ENCODE measurements at places on chromosomes 5 and 9.

- DNase-seq: no peak
These were observed 54.1 kb downstream of the ARHGEF37 start for GRCh38 chr5:149635394-149635793.

- DNase-seq: no peak
These were observed 367 bp downstream of the PCDHB4 start for GRCh38 chr5:141121985-141122384.

DNA sequence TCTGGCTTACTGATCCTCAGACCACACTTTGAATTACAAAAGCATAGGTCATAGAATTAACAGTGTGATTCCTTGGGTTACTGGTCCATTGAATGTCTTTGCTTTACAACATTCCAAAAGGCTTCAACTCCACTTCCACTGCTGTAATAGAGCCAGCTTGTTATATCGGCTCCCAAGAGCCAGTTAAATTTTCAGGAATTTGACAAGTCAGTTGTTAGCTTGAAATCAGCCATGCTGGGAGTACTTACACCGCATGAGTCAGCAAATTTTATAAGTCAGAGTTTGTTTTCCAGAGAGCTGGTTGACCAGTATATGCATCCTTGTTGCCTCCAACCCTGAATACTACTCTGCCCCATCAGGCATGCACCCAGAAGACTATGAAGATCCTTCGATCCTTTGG lies 73.1 kb downstream of the FOXB2 start:
- DNase-seq: no peak

GRCh38 chr9:4680173-4680525 lies 780 bp downstream of the CDC37L1 start:
- peak; percentile 15 for DNase-seq

DNA sequence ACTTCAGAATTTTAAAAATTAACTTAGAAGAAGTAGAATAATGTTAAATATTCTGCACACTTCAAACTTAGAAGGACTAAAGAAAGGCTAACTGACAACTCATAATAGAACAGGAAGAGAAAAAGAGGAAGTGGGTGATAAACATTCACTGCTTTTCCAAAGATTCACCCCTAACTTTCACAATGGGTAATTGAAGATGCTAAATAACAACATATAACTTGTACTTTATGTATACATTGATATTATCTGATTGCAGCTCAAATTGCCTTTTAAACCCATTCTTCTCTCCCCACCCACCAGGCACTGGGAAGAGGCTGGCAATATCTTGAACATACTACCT lies 376.6 kb downstream of the EFNA5 start:
- DNase-seq: no peak

DNA sequence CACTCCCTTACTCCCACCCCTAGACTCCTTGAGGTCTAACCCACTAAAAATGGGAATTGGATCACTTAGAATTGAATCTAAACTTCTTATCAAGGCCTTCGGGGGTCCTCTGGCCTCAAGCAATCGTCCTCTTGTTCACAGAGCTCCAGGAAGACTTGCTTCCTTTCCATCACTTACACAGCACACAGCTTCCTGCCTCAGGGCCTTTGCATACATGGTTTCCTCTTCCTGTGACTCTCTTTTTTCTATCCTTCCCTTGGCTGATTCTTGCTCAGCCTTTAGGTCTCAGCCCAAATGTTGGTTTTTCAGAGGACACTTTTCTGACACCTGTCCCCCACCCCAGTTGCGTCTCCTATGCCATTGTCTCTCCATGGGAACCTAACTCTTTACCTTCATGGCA lies 50.0 kb upstream of the ALDH1B1 start:
- no peak for DNase-seq

DNA sequence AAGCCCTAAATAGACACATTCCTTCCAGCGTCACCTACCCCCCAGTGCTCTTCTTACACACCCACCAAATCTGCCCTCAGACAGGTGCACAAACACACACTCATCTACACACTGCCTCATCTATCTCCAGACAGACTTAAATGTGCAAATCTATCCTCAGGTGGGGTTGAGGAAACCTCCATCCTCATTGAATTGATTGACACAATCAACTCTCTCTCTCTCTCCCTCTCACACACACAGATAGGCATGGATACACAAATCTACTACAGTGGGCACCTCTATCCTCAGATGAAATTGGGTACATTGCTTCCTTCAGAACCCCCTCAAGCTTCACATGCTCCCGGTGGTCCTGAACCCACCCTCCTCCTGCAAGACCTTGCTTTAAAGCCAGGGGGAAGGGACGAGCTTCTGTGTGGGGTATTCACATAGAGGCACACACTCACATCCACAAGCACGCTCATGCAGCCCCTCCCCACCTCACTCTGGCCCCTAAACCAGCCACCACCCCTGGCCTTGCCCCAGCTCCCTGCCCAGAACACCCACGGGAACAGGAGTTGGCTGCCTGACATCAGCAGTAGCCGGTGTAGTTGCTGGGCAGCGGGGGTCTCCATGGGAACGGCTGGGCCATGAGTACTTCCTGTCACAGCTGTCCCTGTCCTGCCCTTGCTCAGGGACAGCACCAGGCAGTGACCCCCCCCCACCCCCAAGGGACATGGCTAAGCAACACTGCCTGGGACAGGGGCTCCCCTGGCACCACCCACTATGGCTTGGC lies 22.8 kb downstream of the PCDH1 start:
- no peak for DNase-seq

- DNase-seq: no peak
These were observed 253.5 kb upstream of the ATP10B start for GRCh38 chr5:161105525-161105924.

GRCh38 chr5:126591549-126591948 lies 3.5 kb downstream of the ALDH7A1 start:
- no peak for DNase-seq

DNA sequence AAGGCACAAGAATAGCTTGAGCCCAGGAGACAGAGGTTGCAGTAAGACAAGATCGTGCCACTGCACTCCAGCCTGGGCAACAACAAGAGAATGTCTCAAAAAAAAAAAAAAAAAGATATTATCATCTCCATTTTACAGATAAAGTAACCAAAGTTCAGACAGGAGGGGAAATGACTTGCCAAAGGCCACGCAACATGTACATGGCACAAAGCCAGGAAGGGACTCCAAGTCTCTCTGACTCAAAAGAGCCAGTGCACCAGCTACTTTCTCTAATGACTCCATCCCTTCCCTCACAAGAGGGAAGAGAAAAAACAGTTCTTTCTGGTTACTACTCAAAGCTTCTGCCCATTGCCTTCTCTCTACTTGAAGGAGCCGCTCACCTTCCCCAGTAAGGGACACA lies 34.1 kb downstream of the SIL1 start:
- no peak for DNase-seq

DNA sequence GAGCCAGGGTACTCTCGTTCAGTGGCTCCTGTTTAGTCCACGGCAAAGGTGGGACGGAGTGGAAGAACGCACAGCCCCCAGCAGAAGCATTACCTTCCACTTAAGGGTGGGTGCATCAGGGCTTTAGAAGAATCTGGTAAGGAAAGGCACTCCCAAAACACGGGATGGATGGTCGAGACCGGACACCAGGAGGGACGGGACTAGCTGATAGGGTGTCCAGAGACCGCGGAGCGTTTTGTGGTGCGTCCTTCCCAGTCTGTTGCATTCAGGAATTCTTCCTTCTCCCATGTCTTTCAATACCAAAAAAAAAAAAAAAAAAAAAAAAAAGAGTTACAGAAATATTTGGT lies 545 bp upstream of the CTSV start:
- DNase-seq: no peak

GRCh38 chr9:81868145-81868544 lies 60.1 kb upstream of the SPATA31D4 start:
- no peak for DNase-seq

- DNase-seq: no peak
These were observed 181.1 kb upstream of the MEF2C start for GRCh38 chr5:89064054-89064453.

DNA sequence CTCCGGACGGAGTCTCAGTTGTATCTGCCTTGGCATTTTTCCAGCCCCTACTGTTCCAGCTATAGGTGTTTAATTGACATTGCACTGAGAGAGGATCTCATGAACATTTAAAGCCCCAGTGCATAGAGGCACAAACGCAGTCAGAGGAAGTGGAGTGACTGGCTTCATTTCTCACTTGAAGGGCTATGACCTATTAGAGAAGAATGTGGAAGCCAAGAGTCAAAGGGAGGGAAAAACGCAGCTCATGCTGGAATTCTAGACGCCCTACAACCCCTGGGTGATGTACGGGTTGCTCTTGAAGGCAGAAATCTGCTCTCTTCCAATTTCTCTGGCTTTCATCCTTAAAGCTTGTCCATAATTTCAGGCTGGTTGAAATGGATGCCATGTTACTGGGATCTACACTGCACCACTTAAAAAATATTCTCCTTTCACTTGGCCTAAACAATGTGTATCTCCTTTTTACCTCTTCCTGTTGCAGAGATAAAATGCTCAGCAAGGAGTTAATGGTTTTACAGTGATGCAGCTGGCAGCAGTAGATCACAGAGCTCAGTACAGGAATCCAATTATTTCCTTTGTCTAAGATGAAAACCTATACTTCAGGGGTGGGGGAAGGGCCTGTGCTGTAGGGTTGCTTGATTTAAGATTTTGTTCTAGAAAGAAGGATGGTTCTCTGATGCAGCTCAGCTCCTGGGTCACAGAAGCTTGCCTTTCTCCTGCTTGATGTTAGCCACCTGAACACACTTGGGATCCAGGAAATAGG lies 61.8 kb upstream of the MAMDC2 start:
- DNase-seq: no peak

DNA sequence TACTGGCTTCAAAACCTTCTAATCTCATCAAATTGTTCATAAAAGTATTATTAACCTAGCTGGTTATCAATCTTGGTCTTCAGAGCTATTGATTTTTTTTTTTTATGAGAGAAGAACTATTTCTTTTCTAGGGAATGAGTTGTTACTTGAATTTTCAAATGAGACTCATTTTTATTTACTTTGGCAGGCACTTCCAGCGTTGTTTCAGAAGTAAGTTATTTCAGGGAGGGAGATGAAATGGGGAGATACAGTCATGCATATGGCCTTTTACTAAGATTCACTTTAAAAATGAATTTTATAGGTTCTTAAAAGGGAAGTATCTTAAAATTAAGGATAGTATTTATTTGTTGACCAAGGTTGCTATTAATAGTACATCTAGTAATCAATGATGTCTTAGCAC lies 129.6 kb downstream of the IZUMO3 start:
- no peak for DNase-seq

GRCh38 chr5:83364312-83365299 lies 106.9 kb upstream of the VCAN start:
- DNase-seq: no peak

GRCh38 chr5:178123094-178123965 lies 7.5 kb upstream of the RMND5B start:
- no peak for DNase-seq

- peak; percentile 37 for DNase-seq
These were observed 525.6 kb downstream of the PDE4D start for GRCh38 chr5:59367791-59368394.

DNA sequence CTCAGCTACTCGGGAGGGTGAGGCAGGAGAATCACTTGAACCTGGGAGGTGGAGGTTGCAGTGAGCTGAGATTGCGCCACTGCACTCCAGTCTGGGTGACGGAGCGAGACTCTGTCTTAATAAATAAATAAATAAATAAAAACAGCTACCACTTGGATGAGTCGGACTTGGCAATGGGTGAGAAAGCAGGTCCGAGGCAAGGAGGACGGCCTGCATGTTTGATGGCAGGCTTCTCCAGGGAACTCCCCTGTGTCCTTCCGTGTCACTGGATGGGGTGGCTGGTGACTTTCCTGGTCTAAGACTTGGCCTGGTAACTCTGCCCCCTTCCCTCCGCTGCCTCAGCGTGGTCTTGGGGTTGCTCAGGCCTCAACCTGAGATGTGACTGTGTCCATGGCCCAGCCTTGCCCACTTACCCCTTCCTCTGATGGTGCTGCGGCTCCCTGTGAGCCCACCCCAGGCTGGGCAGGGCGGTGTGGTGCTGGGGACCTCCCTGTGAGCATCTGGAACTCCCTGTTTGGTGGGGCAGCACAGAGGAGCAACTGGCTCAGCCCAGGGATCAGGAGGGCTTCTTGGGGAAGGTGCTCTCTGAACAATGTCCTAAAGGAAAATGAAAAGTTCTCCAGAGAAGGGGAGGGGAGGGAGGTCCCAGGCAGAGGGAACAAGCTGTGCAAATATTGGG lies 62.5 kb upstream of the PSD2 start:
- DNase-seq: no peak

- DNase-seq: peak; percentile 46
These were observed 53.5 kb upstream of the IL7R start for GRCh38 chr5:35803191-35803651.

DNA sequence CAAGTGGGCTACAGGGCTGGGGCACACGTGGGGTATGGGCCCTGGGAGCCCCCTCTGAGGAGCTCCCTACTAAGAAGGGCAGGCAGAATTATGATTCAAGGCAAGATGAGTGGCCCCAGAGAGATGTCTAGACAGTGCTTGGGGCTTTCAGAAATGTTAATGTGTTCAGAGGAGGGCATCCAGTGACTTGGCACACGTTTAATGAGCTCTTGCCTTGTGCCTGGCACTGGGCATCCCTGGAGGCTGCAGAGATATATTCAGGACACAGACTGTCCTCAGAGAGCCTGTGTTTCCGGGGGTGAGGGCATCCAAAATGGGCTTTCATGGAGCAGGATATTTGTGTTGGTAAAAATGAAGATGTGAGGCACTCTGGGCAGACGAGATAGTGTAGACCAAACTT lies 25.4 kb upstream of the DAB2IP start:
- DNase-seq: no peak

DNA sequence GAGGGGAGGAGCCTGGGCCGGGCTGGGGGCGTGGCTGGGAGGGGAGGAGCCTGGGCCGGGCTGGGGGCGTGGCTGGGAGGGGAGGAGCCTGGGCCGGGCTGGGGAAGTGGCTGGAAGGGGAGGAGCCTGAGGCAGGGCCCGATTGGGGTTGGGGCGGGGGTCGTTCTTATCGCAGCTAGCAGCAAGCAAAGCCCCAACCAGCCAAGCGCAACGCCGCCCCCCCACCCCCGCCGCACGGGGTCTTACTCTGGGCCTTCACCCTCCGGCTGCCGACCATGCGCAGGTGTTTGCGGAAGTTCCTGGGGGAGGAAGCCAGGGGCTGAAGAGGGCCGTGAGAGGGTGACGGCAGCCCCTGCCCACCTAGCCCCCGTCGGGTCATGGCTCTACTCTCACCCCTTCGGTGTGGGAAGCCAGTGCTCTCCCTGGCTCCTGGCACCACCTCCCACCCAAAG lies 5.0 kb downstream of the NSMF start:
- DNase-seq: no peak

DNA sequence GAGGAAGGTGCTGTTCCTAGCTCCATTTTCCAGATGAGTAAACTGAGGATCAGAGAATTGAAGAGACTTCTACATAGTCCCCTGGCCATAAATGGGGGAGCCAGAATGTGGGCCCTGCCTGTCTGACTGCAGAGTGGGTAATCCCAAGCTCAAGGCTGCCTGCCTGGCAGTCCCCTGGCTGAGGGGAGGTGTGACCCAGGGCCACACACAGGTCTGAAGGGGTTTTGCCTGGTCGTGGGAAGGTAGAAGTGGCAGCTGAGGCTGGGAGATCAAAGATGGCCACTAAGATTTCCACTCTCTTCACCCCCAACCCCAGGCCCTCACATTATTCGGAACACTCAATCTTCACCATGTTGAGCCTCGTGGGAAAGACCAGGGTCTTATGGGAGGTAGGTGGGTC lies 176.3 kb downstream of the MACROH2A1 start:
- DNase-seq: no peak
